ENCODE measurements at places on chromosomes 12 and 14.
A peak's percentile ranks its signal among the peaks of the same experiment; 100 is the strongest.

DNA sequence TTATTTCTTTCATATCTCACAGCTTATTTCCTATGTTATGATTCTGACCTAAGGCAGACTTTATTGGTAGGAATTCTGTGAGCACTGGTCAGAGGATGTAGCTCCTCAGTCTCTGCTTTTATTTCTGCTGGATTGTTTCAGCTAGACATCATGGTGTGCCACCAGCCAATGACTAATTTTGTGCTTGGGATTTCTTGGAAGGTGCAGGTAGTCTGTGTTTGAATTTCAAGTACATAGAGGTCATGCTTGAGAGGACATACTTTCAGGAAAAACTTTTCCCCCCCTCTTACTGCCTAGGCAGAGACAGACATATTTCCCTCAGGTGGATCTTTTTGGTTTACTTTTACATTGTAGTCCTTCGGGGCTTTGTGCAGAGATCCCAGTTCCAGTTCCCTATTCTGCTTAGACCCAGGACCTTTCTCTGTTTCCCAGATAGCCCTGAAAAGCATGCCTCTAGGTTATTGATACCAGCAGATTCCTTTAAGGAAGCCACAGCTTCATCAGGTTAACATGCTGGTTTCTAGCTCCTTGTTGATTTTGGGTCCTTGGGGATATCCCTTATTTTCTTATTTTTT is 28.6 kb downstream of the BRMS1L start:
- DNase-seq = no peak

DNA sequence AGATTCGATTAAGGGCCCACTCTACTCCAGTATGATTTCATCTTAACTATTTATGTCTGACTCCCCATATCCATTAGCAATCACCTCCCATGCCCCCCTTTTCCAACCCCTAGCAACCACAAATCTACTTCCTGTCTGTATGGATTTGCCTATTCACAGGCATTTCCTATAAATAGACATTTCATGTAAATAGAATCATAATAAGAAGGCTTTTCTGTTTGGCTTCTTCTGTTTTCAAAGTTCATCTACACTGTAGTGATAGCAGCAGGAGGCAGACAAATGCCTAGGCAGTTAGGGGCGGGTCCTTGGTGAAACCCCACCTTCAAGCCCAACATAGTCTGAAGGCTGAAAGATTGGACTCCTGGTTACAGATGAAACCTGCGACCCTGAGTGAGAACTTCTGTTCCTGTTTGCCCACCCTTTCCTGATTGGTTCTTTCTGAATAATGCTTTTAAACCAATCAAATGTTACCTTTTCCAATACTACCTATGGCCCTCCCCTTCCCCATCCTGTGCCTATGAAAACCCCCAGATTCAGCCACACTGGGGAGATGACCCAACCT is 62.1 kb upstream of the HECTD1 start:
- DNase-seq = no peak

DNA sequence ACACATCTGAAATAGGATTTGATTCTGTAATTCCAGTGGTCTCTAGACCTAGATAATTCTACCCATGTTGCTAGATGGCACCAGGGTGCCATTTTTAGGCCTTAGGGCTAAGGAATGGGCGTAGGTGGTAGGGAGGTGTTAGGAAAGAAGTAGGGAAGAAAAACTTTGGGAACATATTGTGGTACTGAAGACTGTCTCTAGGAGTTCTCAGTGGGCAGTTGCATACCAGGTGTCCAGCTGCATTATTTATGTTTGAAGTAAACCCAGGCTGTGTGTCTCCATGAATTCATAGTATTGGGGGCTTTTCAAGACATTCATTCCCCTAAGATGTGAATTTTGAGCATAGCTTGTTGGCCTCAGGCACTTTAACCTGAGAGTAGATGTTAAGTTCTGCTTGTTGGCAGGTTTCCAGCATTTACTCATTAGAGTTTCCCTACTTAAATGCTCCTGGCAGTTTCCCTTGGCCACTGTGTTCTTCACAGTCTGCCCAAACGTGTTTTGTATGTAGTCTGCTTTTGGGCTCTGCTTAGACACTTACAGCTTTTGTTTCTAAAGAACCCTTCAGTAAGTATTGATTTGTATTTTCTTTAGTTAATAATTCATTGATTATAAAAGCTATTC is 31.5 kb upstream of the CCT2 start:
- peak; percentile 64 for DNase-seq

GRCh38 chr12:50598321-50598862 is 93.6 kb downstream of the DIP2B start:
- no peak for DNase-seq

GRCh38 chr12:29024117-29024516 is 125.0 kb upstream of the FAR2 start:
- no peak for DNase-seq
